ENCODE measurements at places on chromosomes 1 and 21. TPM values are rescaled to one million over a fixed set of nuclear protein-coding genes. Genes with fewer than 3 reads are reported as not detected.

The KIF14 gene
- 7.1 TPM for total RNA-seq

The CRP gene
- total RNA-seq = not detected

The LORICRIN gene
- not detected for total RNA-seq

The KIAA0040 gene
- 0.76 TPM for total RNA-seq

The SYNC gene
- 10.7 TPM for total RNA-seq

Data from A549 treated with Mapracorat at 1 μM for 4 hours (cell line).